Mammary epithelial cell (primary cell): ENCODE measurements at places on chromosomes 3 and 15. TPM values are rescaled to one million over a fixed set of nuclear protein-coding genes. Genes with fewer than 3 reads are reported as not detected.

The PDCD7 gene
- 16.7 TPM for total RNA-seq

The CCRL2 gene
- total RNA-seq, result not detected

The KLF15 gene
- 0.61 and 4.4 TPM in 2 replicates for total RNA-seq

The SENP8 gene
- total RNA-seq, result 4.0 and 4.1 TPM in 2 replicates

The CCDC191 gene
- 4.0 TPM for total RNA-seq

The SLC22A13 gene
- total RNA-seq, result 2.5 and 3.4 TPM in 2 replicates

The PARP9 gene
- 5.0 and 6.4 TPM in 2 replicates for total RNA-seq

The SLC24A5 gene
- total RNA-seq, result not detected in 2 replicates

- DNase-seq, result no peak
Observed at GRCh38 chr3:50365842-50366220, 6.5 kb upstream of the TMEM115 start.

- no peak for DNase-seq
Observed at GRCh38 chr15:74034206-74034755, 39.8 kb downstream of the PML start.

DNA sequence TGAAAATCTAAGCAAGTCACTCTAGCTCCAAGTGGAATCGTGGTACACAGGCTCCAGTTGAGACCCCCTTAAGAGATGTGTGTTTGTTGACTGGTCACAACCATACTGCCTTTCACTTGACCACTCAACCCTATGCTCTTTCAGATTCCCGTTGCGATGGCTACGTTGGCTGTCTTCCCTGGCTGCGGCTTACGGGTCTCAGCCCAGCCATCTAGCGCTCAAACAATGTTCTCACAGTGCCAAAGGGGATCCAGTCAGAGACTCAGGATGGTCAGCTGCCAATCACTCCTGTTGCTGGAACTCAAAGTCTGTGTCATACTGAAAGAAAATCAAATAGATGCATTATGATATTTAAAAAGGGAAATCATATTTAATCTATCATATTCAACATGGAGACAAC, 237.6 kb downstream of the ITPR1 start:
- no peak for DNase-seq

DNA sequence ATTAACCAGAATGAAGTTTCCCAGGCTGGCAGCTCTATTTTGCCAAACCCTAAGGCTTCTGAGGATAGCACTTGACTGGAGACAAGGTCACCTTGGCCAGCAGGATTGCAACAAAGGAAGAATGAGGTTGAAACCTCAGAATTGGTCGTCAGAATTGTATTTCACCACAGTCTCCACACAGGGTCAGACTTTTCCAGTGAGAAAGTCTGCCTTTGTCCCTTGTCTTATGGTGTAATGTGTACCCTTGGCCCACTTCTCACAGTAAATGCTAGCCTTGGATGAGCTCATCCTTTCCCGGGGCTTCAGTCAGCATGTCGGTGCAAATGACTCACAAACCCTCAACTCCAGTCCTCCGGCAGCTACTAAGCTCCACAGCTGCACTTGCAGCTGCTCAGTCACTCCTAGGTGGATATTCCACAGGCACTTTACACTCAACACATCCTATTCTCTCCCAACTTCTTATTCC, 19.7 kb downstream of the SSR3 start:
- DNase-seq, result peak; percentile 93

GRCh38 chr15:48103647-48104046, 17.1 kb upstream of the SLC24A5 start:
- DNase-seq, result no peak

GRCh38 chr15:94670438-94671034, 439.2 kb downstream of the MCTP2 start:
- DNase-seq, result peak; percentile 40

DNA sequence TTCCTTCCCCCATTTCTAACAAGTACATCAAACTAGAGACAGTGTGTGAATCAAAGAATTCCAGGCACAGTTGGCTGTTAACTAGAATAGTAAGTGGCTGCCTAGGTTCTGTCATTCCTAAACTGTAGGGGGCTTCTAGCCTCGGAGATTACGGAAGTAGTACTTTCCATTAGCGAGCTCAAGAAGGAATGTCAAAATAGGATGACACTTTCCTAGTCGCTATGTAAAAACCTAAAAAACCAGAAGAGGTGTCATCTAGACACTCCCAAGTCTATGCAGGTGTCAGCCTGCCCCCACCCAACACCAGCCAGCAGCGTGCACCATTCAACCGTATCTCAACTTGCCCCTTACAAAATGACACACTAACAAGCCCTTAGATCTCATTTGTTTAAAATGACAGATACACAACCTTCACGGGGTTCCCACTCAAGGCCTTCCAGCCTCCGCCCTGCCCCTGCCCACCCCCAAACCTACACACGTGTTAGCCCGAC, 874 bp downstream of the INO80 start:
- DNase-seq, result no peak

GRCh38 chr15:41160639-41161315, 44.7 kb upstream of the INO80 start:
- DNase-seq, result no peak

- DNase-seq, result peak; percentile 57
Observed at GRCh38 chr3:45896956-45897355, 10.6 kb downstream of the CCR9 start.

DNA sequence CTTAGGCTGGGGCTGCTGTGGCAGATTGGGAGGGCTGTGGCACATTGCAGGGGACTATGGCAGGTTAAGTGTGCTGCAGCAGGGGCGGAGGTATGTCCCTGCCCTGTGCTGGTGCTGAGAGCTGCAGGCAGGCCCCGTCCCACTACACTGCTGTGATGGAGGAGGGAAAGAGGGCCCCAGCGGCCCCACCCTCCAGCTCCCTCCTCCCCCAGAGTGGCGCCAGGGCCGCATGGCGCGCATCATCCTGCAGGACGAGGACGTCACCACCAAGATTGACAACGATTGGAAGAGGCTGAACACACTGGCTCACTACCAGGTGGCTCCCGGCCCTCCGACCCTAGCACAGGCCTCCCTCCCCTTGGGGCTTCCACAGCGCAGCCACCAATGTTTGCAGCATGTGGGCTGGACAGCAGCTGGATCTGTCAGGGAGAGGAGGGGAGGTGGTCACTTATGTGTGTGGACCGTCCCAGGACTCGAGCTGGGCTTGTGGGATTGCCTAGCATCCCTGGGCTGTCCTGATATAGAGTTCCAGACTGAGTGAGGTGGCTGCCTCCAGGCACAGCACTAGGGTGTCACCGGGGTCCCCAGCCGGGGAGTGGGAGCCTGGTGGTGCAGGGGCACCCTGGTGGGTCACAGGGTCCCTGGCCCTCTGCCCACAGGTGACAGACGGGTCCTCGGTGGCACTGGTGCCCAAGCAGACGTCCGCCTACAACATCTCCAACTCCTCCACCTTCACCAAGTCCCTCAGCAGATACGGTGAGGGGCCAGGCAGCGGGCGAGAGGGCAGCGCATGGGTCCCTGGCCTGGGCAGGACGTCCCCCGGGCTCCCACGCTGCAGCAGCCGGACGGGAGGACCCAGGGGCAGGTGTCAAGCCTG, 46.1 kb downstream of the PLXNA1 start:
- DNase-seq, result no peak

DNA sequence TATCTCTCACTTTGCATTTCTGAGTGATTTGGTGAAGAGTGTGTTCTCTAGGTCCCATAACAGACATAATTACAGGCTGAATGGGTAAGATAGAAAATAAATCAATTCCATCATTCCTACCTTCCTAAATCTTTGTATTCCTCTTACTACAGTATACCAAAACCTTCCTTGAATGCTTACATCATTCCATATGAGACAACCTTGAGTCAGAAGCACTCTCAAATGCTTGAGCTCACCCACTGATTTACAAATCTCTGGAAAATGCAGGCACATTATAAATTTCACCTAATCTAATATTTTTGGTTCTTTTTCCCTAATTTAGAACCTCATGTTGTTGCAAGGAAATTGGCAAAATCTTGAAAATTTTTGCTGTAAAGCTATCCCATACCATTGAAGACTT, 239.1 kb downstream of the CBLB start:
- peak; percentile 13 for DNase-seq

DNA sequence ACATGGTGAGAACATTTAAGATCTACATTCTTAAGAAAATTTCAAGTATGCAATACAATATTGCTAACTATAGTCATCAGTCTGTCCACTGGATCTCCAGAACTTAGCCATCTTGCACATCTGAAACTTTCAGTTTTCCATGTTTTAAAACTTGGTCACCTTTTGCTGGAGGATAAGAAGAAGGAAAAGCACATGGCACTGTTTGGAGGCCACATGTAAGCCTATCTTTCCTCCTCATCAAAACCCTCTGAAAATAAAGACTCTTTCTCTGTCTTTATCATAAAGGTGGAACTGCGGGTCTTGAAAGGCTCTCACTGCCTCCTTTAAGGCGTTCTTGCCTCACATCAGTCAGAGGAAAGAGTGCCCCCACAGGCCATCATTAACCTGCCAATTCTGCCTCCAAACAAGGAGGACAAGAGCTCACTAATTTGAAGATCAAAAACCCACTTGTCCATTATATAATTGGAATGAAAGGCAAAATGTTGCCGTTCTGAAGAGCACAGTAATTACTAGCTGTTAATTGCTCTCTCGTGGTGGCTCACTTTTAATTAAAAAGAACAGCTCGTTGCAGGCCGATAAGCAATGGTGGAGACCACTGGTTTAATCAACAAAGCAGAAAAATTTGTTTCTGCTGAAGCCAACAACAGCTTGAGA, 157.8 kb downstream of the MECOM start:
- DNase-seq, result no peak

- DNase-seq, result no peak
Observed at GRCh38 chr3:32469151-32469874, 33.3 kb downstream of the CMTM6 start.

DNA sequence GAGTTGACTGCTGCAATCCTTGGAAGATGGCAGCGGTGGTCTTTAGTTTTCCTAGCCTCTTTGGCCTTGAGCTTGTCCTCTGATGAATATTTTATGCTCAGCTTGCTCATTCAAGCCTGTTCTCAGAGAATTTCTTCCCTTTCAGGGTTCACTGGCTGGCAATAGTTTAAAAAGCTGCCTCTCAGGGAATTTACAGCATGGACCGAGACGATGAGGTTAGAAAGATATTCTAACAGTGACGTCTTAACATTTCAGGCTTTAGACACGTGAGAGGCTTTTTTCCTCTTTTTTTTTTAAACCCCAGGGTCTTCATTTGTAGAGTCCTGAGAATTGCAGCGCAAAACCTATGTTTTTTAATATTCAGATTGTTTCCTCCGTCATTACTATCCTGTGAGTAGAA, 120.3 kb upstream of the CLSTN2 start:
- no peak for DNase-seq
